ENCODE measurements at places on chromosomes 3 and 15.
A peak's percentile ranks its signal among the peaks of the same experiment; 100 is the strongest.

- DNase-seq = no peak
Measured at GRCh38 chr3:20071175-20071574, 30.9 kb downstream of the KAT2B start.

DNA sequence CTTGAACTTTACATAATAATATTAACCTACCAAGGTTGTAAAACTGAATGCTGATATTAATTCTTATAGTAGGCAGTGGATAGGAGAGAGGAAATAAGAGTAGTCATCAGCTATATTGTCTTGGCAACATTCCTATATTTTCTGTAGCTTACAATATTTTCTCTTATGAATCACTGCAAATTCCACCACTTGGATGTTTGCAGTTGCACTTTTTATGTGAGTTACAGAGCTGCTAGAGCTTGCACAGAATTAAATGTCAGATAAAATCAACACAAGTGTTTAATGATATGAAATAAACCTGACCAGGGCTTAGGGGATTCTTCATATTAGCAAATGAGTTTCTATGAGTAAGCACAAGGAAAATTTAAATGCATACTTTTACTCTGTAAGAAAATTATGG, 1710.1 kb downstream of the SI start:
- no peak for DNase-seq

- no peak for DNase-seq
Measured at GRCh38 chr3:31573036-31573779, 40.5 kb downstream of the STT3B start.

- no peak for DNase-seq
Measured at GRCh38 chr3:24451461-24452099, 43.1 kb downstream of the THRB start.

GRCh38 chr3:196666001-196666867, 26.7 kb downstream of the NRROS start:
- DNase-seq = peak; percentile 89

DNA sequence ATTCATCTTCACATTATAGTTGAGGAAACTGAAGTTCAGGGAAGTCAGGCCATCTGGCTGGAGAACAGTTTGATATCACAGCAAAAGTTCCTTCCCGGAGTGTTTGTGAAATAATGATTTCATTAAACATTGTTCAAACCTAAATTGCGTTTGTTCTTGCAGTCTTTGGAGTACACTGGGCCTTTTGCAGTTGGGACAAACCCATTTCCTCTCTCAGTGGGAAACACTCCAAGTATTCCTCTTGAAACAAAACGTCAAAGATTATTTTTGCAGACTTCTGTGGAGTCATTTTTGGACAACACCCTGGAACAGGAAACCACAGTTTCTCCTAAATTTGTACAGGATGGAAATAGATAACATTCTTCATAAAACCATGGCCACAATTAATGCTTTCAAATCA, 287.5 kb downstream of the PTPRG start:
- DNase-seq = no peak

GRCh38 chr3:129016356-129016719, 15.2 kb downstream of the EFCC1 start:
- no peak for DNase-seq

GRCh38 chr3:24519368-24520100, 24.9 kb upstream of the THRB start:
- DNase-seq = no peak

GRCh38 chr3:14788644-14789043, 30.1 kb upstream of the FGD5 start:
- no peak for DNase-seq

DNA sequence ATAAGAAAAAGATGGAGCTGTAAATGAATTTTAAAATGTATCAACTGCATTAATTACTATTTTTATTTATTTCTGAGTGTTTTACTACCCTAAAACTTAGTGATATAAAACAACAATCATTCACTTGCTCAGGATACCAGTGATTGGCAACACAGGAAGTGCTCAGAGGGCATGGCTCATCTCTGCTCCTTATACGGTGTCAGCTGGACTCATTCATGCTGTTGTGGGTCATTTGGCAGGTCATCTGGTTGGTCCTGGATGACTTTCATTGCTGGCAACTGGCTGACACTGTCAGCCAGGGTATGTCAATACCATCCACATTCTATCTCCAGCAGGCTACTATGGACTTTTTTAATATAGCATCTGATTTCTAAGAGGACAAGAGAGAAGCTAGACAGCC, 689.6 kb upstream of the NECTIN3 start:
- no peak for DNase-seq

DNA sequence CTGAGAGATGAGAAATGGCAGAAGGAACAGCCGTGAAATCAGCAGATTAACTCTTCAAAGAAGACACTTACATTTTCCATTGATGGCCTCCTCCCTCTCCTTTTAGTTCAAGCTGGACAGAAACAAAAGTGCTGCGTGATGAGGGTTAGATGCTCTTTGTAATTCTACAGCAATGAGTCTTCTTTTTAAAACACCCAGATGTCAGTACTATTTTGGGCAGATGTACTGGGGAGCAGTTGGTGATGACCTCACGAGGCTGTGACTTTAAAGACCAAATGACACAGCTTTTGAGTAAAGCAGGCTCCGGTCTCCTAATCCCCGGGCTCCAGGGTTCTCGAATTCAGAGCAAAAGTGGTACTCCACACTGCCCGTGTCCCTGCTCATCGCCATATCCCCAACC, 198.2 kb downstream of the SLCO3A1 start:
- DNase-seq = no peak

DNA sequence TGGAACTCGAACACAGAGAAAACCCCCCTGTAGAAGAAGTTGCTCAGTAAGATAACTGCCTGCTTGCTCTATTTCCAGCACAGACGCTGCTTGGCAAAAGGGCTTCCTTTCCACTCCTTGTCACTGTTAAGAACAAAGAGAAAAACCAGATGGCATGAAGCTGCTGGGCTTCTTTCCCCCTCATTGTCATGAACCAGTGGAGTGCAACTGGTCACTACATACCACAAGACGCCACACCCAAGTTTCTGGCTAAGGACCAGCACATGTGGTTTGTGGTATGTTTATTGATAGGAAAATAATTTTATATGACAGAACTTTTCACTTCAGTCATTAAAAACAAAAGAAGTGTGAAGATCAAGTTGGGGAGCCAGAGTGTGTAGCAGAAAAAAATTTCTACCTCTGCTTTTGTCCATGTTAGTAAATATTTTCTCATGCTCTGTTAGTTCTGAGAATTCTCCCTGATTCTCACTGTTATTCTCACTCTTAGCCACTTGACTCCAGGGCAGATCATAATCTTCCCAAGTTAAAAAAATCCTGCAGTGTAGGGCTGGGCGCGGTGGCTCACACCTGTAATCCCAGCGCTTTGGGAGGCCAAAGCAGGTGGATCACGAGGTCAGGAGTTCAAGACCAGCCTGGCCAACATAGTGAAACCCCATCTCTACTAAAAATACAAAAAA, 37.9 kb downstream of the CLK3 start:
- DNase-seq = no peak

- DNase-seq = no peak
Measured at GRCh38 chr3:18062657-18063025, 320.2 kb upstream of the TBC1D5 start.

GRCh38 chr3:120762615-120763014, 20.1 kb downstream of the GTF2E1 start:
- no peak for DNase-seq

GRCh38 chr15:22968366-22968765, 11.8 kb downstream of the CYFIP1 start:
- DNase-seq = peak; percentile 52

DNA sequence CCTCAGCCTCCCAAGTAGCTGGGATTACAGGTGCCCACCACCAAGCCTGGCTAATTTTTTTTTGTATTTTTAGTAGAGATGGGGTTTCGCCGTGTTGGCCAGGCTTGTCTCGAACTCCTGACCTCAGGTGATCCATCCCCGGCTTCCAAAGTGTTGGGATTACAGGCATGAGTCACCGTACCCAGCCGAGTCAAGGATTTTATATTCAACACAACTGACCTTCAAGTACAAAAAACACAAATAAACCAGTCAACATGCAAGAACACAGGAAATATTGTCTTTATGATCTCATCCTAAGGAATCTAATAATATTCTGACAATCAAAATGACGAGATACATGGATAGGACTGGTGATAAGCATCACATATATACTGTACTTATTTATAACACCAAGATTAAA, 37.9 kb downstream of the TJP1 start:
- no peak for DNase-seq

GRCh38 chr15:25422021-25422420, 16.8 kb downstream of the UBE3A start:
- no peak for DNase-seq

DNA sequence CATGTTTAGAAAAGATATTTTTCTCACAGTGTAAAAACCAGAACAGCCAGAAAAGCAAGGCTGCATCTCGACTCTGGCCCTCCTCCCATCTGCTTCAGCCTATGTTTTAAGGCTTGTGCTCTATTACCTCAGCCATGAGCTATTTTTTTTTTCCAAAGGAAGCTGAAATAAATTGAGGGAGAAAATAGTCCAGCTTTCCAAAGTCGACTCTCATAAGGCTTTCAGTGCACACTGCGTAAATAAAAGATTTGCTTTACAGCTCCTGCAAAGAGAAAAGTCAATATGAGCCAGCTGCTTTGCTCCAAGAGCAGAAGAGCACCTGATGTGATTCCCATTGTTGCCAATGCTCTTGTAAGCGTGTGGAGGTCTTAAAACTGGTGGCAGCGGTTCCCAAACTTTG, 26.7 kb downstream of the SCG3 start:
- no peak for DNase-seq

GRCh38 chr15:45776772-45777171, 141.9 kb downstream of the SQOR start:
- no peak for DNase-seq

- DNase-seq = no peak
Measured at GRCh38 chr15:29125382-29126207, 144.0 kb downstream of the NSMCE3 start.

- DNase-seq = no peak
Measured at GRCh38 chr15:93052090-93052879, 36.7 kb downstream of the RGMA start.

DNA sequence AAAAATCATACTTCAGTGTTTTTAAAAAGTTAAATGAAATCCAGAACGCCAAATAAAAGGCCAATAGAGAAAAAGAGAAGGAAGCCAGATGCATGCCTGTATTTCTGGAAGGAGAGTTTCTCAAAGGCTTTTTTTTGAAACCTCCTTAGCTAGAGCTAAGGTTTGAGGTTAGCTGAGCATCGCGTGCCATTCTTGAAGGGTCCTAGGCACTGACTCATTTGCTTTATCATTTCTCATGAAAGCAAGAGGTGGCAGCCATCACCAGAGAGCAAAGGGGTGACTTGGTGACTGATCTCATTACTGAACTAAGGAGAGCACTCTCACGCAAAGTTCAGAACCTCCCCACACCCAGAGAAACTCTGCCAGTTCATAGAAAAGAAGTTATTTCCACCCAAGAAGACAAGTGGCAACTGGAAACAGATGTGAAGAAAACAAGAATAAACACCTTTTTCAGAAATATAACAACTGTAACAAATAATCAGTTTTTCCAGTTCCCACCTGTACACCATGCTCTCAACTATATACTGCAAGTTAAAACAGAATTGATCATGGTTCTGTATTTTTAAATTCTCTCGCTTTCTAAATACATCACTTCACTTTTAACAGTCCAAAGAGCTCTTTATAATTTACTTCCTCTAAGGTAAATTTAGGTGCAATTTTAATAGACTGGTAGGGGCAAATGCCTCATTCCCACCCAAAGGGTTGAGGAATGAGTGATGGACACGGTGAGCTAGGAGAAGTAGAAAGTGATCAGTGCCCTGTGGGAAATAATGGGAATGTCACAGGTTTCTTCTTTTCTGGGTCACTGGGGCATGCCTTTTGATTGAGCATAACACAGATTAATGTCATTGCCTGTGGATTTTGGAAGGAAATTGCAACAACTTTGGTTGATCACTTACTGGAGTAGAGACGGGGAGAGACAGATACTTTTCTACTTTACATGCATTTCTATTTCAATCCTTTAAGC, 24.7 kb downstream of the GPR15 start:
- DNase-seq = no peak

- no peak for DNase-seq
Measured at GRCh38 chr3:122186372-122186771, 2.9 kb downstream of the CASR start.

DNA sequence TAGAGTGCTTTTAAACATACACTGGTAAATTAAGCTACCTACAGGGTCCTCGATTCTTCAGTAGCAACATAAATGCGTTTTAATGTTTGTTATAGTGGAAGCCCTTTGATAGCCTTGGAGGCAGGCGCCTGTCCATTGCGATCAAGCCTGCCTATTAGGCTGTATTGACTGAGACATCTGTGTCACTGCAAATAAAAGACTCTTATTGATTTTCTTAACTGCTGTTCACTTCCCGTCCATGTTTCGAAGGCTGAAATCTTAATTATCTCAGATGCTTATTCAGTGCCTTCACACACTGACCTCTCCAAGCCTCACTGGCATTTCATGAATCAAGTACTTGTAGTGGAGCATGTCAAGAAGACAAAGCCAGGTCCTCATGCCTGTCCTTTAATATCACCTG, 51.1 kb downstream of the MAP2K5 start:
- no peak for DNase-seq

DNA sequence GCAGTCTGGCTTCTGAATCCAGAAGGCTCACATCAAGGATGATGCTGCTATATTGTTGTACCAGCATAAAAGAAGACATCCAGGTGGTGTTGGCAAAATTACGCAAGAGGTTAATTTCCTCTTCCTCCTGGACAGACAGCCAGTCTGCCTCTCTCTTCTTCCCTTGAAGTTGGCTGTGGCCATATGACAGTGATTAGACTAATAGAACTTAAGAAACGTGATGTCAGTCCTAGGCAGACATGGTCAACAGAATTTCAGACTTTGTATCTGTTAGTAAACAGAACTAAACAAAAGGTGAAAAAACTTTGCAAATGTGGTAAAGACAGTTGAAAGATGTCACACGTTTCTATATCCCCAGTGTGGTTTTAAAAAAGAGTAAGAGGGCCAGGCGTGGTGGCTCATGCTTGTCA, 465.2 kb upstream of the NR2F2 start:
- DNase-seq = no peak

DNA sequence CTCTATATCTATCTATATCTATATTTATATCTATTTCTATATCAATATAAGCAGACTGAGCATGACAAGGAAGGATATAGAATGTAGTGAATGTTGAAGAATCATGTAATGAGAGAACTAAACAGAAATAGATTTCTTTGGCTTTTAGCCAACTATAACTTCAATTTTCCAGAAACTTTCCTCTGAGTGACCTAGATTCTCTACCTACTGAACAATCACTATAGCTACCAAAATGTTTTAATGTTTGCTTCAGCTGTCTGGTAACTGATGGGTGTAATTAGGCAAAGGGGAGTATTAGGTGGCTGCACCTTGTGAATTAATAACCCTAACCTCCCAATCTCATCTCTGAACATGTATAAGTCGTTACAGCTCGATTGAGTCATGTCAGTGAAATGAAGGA, 76.4 kb upstream of the ROBO1 start:
- no peak for DNase-seq

DNA sequence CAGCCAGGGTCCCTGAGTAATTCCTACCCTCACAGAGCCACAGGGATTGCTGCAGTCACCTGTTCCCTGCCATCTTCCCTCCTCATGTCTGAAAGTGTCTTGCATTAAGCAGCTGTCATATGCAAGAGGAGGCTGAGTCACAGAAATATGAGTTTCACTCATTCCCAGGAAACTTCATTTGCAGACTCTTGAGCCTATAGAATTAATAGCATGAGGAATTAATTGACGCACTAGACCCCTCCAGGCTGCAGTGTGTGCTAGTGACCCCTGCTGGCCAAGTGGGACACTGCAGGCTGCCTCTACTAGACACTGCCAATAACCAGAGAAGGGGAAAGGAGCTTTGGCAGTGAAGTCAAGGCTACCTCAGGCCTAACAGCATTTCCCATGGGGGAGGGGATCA, 50.6 kb upstream of the SLC6A1 start:
- no peak for DNase-seq
